Natural killer cell treated with Interleukin-12 subunit alpha and Interleukin-12 subunit beta and Interleukin-15 and Interleukin-18, amount 100 ng/mL, for 72 hours (primary cell): ENCODE measurements at places on chromosomes 5 and 9.
A peak's percentile ranks its signal among the peaks of the same experiment; 100 is the strongest.

DNA sequence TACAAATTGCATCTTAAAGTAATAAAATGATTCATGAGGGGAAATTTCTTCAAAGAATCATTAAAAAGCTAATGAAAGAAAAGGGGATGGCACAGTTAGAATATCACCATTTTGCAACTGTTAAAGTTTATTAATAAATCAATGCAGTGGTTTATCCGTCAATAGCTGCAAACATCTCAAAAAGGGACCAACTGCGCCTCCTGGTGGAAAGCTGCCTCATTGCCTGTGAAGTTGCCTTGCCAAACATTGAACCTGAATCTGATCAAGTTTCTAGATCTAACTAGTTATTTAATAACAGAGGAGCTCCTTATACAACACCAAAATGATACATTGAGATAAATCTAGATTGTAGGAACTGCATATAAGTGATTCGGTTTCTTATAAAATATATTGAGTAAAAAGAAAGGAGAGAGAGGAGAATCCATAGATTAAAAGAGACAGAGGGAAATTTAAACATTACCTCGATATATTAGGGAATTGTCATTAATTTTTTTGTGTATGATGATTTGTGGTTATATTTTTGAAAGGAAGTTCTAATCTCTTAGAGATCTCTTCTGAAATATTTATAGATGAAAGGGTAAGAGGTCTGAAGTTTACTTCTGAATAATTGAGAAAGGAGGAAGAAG, 6.9 kb upstream of the NDUFB6 start:
- DNase-seq = peak; percentile 80

GRCh38 chr5:170628691-170629565, 125.1 kb downstream of the KCNIP1 start:
- no peak for DNase-seq

GRCh38 chr9:2613730-2614271, 7.8 kb upstream of the VLDLR start:
- DNase-seq = no peak

DNA sequence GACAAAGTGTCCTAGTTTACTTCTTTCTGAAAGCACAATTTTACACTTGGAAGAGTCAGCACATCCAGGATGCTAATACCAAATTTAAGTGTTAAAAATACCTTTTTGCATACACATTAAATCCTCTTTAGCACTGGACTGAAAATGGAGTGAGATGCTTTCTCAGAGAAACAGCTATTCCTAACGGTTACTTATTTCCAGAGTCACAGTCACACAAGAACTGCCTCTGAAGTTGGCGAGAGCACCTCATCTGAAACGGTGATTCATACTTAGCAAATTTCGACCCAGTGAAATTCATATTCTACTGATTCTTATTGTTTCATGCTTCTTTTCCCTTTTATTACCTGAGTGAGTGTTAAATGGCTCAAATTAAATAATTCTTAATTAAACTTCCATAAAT, 12.2 kb downstream of the CDH18 start:
- DNase-seq = no peak

- DNase-seq = no peak
Measured at GRCh38 chr5:106757672-106758071, 913.1 kb downstream of the EFNA5 start.

GRCh38 chr5:82466986-82467561, 188.9 kb upstream of the RPS23 start:
- DNase-seq = no peak

GRCh38 chr9:37290940-37291485, 131.5 kb upstream of the GRHPR start:
- DNase-seq = no peak

DNA sequence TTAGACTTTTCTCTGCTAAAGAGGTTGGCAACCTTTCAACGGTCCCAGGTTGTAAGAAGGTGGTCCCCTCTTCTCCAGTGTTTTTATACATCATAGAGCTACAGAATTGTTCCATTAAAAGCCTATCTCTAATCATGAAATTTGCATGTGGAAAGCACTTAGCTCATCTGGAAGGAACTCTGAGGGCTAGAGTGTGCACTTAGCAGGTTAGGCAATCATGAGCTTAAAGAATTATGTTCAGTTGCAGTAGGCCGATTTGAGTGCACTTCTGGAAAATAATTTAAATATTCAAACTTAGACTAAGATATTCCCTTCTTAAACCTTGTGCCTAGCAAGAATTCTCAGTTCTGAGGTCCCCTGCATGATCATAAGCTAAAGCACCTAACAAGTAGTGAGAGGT, 468.7 kb downstream of the SPATA31D1 start:
- no peak for DNase-seq

GRCh38 chr9:105447386-105447813, 434 bp upstream of the FSD1L start:
- no peak for DNase-seq

- no peak for DNase-seq
Measured at GRCh38 chr5:67147760-67148159, 48.8 kb downstream of the CD180 start.

GRCh38 chr9:34124926-34125325, 1.6 kb downstream of the DCAF12 start:
- DNase-seq = no peak

DNA sequence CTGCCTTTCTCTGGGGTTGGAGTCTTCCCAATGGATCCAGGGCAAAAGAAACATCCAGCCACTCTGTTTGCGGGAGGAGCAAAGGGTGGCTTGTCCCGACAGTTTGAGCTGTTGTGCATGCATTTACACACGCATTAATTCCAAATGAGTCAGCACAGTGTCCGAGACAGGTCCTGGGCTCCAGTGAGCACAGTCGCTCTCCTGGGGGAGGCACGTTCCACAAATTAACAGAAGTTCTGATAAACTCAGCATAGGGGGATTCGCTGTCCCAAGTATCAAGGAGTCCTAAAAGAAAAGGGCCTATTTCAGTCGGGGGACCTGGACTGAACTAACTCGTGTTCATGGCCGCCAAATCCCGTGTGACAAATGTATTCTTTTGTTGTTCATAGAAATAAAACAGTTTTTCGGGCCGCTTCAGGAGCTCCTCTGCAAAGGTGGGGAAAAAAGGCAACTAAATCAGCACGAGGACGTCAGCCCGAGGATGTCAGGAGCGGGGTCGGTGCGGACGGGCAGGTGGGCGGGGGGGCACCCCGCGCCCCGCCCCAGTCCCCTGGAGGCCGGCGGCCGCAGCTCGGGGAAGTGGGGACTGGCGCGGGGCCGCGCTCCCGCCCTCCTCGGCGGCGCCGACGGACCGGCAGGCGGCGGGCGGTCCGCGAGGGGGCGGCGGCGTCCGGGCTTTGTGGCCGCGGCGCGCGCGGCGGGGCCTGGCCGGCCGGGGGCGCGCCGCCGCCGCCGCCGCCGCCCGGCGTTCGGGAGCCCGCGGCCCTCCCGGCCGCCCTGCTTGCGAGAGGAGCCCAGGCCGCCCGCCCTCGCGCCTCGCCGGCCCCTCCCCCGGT, at the start of gene MSANTD3:
Gene MSANTD3 (plus strand): TSS at position 614 of the 836 bp plus-strand sequence. CDS start 14,796 bp downstream, outside the sequence.
- peak; percentile 79 for DNase-seq

DNA sequence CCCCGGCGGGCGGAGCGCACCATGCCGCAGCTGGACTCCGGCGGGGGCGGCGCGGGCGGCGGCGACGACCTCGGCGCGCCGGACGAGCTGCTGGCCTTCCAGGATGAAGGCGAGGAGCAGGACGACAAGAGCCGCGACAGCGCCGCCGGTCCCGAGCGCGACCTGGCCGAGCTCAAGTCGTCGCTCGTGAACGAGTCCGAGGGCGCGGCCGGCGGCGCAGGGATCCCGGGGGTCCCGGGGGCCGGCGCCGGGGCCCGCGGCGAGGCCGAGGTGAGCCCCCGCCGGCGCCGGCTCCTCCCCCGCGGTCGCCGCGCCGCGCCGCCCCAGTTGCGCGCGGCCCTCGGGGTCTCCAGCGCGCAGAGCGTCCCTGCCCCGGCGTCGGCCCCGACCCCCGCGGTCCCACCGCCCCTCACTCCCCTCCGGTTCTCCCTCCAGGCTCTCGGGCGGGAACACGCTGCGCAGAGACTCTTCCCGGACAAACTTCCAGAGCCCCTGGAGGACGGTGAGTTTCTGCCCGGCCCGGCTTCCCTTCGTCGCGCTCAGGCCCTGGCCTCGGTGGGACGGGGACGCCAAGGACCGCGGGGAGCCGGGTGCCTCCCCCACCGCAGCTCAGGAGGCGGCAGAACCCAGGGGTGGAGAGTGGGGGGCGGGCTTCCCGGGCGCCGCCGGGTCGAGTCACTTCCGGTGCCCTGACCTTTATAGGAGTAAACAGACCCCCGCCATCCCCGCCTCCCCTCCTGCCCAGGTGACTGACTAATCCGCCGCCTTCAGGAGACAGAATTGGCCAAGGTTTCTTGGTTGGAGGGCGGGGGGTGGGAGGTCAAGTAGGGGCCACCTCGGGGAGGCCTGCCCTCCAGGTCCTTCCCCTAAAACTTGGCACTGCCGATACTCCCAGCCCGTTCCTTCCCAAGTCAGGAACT, 665 bp downstream of the TCF7 start:
- no peak for DNase-seq

- no peak for DNase-seq
Measured at GRCh38 chr5:165003283-165003682, 1497.9 kb downstream of the MAT2B start.

DNA sequence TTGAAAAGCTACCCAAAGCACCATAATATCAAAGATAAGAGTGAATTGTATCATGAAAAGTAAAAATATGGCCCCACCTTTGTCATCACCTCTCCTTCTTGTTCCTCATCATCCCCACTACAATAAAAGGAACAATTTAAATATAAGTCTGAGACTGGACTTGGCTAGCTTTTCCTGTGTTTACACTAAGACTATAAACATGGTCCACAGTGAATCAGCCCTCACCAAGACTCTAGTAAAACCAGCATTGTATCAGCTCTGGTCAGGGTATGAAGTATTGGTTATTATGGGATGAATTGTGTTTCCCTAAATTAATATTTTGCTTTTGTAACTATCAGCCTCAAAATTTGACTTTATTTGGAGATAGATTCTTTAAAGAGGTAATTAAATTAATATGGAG, 105.4 kb downstream of the SLC25A46 start:
- DNase-seq = no peak

- no peak for DNase-seq
Measured at GRCh38 chr9:130010151-130010988, 32.6 kb downstream of the FNBP1 start.

DNA sequence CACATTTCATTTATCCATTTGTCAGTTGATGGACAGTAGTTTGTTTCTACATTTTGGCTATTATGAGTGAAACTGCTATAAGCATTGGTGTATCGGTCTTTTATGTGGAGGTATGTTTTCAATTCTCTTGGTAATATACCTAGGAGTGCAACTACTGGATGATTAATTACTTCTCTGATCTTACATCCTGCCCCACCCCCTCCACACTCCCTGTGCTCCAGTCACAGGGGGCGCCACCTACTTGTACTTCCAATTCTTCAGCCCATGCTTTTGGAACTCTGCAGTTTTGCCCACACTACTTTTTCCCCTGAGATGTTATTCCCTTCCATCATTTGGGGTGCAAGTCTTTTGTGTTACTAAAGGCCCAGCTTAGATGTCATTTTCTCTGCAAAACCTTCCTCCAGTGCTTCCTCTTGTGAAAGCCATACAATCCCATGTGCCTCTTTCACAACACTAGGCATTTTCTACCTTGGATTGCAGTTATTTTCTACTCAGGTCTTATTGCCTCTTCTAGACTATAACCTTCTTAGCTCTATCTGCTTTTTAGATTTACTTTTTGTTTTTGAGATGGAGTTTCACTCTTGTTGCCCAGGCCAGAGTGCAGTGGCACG, 42.1 kb downstream of the SEC61B start:
- no peak for DNase-seq

DNA sequence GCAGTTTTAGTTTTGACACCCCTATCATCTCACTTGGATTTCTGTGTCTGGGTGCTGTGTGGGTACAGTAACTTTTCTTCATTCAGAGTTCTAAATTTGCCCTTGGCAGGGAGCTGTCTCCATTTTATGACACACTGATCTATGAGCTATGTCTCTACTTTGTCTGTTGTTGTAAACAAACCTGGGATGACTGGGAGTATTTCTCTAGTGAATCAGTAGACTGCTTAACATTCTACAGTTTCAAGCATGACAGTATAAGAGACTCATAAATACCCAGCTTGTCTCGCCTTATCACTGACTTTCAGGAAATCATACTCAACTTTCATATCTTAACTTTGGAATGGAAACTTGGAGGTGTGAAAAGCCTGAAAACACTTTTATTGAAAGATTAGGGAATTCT, 212.1 kb upstream of the NUDT12 start:
- DNase-seq = no peak

DNA sequence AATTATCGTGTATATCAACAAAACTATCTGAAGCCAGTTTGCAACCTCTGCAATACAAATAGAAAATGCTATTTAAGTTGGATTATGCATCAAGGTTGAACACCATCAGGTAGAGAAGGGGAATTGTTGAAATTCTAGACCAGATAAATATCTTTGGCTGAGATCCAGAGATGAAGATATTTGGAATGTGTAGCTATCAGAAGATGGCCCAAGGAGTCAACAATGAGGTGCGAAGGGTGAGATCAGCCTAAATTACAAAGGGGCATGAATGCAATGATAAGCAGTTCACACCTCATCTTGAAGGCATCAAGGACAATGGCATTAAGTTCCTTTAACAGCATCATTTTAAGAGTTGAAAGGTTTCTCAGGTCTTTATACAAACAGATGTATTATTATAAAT, 572.1 kb upstream of the DMAC1 start:
- DNase-seq = no peak

DNA sequence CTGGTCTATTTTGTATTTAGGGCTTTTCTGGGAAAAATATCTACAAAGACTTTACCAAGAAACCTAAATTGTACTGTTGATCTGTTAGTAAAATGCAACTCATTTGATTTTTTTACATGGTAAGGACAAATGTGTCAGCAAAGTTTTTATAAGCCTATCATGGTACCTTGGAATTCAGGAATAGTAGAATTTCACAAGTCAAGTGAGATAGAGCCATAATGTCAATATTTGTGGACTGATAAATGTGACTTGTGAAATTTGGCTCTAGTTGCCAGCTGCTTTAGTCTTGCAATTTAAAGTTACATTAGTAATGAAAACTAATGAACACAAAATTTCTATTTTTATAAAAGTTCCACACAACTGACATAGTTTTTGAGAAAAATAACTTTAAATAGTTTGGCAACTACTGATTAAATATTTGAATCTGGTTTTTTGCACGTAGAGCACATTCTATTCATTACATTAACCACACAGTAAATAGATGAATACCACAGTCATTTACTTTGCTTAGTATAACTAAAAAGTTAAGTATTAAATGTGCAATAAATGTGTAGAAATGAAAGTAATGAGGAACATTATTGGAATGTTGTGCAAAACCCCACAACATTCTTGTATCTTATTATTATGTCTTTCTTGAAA, 41.2 kb upstream of the RIOK2 start:
- DNase-seq = no peak
